ENCODE measurements at places on chromosomes 16 and 17.
A peak's percentile ranks its signal among the peaks of the same experiment; 100 is the strongest.

- DNase-seq, result no peak
Measured at GRCh38 chr17:74220946-74221818, 7.8 kb downstream of the TTYH2 start.

DNA sequence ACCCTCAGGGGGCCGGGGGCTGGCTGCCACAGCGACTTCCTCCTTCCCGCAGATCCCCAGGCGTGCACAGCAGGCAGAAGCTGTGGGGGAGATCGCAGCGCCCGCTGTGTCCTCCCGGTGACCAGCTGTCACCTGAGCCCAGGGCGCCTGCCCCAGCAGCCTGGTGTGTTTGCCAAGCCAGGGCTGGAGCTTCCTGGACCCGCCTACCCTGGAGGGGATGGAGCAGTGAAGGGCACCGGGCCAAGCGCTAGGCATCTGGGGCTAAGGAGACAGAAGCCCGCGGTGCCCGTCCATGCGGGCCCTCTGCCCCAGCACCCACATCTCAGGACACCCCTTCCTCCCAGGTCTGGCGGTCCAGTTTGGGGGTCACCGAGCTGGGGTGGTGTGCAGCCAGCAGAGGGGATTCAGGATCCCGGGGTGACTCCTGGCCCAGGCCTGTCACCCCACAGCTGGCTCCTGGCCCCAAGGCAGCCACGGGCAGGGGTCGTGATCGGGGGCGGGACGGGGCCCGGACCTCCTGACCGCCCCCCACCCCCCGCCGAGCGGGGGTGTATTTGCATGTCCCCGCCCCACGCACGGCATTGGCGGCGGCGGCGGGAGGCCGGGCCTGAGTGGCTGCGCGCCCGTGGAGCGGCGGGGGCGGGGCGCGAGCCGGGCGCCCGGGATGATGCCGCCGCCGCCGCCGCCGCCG is at the start of gene RAB26:
TSS of gene RAB26 (plus strand) at position 645 of the 691 bp plus-strand sequence. CDS start 159 bp downstream, outside the sequence.
- peak; percentile 75 for DNase-seq

DNA sequence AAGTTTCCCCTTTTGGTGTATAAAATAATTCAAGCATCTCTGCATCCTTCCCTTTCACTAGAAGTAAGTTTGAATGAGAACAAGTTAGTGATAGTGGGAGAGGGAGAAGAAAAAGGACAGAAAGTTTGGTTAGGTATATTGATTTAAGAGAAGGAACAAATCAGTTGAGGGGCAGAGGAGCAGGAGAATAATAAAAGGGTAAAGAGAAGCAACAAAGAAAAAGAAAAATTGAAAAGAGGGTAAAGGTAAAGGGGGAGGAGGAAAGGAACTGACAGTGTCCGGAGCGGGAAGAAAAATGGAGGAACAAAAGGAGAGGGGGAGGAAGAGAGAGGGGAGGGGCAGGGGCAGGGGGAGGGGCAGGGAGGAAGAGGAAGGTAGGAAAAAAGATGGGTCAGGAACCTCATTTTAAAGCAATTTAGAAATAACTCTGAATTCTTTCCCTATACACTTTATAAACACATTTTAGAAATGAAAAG is 6.3 kb upstream of the IGF2BP1 start:
- DNase-seq, result no peak

DNA sequence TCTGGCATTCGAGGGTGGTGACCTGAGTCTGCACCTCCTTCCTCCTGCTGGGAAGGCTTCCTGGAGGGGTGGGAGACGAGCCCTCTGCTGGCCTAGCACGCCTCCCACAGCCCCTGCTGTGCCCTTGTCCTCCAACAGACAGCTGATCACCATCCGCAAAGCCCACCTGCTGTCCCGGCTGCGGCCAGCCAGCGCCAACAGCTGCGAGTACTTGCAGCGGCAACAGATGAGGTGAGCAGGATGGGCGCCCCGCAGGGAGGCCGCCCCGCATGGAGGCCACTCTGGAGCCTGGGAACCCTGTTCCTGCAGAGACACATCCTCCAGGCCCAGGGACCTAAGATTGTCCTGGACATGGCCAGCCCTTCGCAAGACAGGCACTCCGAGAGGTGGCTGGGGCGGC is 21.6 kb downstream of the UBALD1 start:
- no peak for DNase-seq

GRCh38 chr16:4649744-4650442 is 25.3 kb downstream of the MGRN1 start:
- DNase-seq, result no peak

GRCh38 chr16:74320707-74321106 is 24.1 kb downstream of the PSMD7 start:
- no peak for DNase-seq

DNA sequence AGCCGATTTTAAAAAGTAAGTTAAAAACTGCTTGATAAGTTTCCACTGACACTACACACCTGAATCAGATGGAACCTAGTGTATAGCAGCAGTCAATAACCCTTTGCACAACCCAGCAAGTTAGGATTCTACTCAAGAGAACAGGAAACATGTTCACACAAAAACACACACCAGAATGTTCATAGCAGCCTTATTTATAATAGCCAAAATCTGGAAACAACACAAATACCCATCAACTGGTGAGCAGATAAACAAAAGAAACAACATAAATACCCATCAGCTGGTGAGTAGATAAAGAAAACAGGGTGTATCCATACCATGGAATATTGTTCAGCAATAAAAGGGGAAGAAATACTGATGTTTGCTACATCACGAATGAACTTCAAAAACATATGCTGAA is 2.7 kb upstream of the CDH11 start:
- DNase-seq, result no peak

GRCh38 chr16:81481207-81481821 is 36.7 kb downstream of the CMIP start:
- no peak for DNase-seq

GRCh38 chr16:84999857-85000480 is 11.4 kb downstream of the ZDHHC7 start:
- DNase-seq, result no peak

DNA sequence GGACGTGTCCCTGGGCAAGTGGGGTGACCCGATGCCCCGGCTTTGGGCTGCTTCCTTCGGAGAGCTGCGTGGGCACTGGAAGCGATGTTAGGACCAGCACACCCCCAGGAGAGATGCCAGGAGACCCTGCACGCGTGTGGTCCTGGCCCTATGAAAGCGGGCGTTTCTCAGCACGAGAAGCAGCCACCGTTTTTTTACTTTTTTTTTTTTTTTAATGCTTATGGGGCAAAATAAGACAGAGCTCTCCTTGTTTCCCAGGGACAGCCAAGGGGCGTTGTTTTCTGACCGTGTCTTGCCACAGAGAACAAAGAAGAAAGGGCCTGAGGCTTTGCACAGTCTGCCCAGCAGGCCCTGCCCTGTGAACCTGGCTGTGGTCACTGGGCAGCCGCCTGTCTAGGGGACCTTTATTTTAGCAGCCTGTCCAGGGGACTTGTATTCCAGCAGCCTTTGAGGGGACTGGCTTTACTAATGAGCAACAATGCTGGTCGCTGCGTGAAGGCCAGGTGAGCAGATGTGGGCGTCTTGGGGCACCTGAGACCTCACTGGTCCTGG is 996 bp downstream of the SLC25A10 start:
- no peak for DNase-seq

- DNase-seq, result no peak
Measured at GRCh38 chr17:31050948-31051347, 43.8 kb upstream of the NF1 start.

DNA sequence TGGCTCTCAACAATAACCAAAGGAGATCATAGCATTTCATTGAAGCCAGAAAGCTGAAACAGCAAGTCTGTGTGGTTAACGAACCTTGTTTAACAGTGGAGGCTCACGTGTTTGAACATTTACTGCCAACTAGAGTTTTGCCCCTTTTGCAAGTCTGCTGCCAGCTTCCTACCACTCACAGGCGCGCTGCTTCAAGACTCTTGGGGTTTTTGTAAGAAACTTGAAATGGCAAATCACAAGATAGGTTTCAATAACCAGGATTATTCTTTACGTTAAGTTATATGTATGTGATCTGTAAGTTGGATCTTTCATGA is 1.2 kb downstream of the SNTB2 start:
- DNase-seq, result no peak

GRCh38 chr17:71878271-71878670 is 242.5 kb upstream of the SOX9 start:
- DNase-seq, result no peak

DNA sequence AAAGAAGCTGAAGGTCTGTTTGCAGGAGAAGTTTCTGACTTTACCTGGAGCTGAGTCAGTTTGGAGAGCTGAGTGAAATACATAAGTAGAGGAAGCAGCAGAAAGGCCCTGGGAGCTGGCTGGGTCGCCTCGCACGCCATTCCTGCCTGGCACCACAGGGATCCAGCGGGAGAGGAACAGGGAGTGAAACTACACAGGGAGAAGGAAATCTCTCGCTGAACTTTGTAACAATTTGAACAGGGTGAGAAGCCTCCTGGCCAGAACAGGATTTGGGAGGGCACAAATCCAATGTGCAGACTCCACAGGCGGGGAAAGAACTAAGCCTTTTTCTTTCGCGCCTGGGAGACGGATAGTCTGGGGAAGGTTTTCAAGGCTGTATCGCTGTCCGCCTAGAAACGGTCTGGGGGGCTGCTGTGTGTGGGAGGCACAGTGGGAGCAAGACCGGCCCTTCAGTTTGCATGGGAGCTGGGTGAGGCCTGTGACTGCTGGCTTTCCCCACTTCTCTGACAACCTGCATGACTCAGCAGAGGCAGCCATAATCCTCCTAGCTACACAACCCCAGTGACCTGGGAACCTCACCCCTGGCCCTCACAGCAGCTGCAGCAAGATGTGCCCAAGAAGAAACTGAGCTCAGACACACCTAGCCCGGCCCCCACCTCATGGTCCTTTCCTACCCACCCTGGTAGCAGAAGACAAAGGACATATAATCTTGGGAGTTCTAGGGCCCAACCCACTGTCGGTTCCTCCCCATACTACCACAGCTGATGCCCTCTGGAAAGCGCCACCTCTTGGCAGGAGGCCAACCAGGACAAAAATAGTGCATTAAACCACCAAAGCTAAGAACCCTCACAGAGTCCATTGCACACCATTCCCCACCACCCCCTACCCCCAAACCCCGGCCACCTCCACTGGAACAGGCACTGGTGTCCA is 778.6 kb downstream of the KCNJ2 start:
- no peak for DNase-seq

DNA sequence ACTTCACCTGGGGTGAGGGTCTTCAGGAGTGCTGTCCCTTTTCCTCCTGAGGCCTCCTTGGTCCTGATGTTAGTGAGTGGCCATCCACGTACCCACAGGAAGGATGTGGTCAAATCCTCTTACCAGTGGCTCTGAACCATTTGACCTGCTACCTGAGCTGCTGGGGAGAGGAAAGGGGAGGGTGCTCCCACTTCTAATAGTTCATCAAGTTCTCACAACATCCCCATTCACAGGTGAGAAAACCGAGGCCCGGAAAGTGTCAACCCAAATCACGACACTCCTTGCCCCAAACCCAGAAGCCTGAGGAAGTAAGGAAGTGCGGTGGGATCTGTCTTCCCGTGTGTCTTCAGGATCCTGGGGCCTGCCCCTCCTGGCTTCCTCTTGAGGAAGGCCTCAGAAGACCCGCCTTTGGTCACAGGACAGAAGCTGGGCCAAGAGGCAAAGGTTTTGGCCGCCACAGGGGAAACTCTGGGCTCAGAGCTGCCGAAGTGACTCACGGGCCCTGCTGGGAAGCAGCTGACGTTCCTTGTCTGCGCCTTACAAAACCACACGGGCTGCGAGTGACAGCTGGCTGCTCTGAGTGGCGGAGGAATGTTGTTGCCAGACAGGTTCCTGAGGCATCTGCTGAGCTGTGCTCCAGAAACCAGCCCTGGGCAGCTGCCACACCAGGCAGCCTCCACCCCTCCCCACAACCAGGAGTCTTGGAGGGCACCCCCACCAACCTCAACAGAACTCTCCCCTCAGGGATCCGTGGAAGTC is 13.9 kb upstream of the KIFC3 start:
- peak; percentile 69 for DNase-seq

- DNase-seq, result no peak
Measured at GRCh38 chr16:78706637-78707036, 607.2 kb downstream of the WWOX start.

- DNase-seq, result no peak
Measured at GRCh38 chr17:64190472-64190871, 60.5 kb upstream of the ERN1 start.

GRCh38 chr17:31724026-31724425 is 135.0 kb downstream of the COPRS start:
- no peak for DNase-seq

GRCh38 chr16:22267764-22268163 is 29.4 kb upstream of the POLR3E start:
- DNase-seq, result no peak

DNA sequence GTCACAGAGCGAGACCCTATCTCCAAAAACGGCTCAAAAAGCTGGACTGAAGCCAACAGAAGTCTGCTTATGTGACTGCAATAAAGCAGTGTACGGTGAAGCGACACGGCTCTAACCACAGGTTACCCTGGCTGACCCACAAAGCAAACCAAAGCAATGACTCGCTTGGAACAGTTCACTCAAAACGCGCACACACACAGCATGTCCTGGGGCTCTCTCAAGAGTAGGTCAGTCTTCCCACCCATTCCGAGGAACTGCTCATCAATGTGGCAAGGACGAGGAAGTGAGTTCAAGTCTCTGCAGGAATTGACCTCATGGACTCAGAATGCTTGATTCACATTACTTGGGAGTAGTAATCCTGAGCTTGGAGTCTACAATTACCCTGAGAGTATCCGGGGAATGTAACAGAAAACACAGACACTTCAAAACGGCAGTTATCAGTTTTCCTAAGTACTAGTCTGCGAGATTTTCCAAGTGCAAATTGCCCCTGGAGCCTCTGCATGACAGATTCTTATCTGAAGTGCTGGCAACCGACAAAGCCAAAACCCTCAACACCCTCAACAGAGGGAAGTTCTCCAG is 25.4 kb downstream of the PELP1 start:
- DNase-seq, result peak; percentile 73

GRCh38 chr17:42040818-42041217 is 9.6 kb downstream of the C17orf113 start:
- DNase-seq, result no peak

GRCh38 chr16:66845080-66845410 is 831 bp downstream of the CA7 start:
- DNase-seq, result no peak

DNA sequence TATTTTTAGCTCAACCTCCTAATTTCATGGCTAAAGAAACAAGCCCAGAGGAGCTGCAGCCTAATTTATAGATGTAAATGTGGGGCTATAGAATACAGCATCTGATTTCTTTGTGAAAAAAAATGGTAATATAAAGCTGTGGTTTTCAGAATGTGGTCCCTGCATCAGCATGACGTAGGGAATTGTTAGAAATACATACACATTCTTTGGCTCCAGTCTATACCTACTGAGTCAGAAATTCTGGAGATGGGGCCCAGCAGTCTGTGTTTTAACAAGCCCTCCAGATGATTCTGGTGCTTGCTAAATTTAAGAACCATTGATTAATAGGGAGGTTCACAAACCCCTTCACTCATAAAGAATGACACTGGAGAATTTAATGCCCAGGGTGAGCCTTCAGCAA is 18.1 kb upstream of the MYH8 start:
- no peak for DNase-seq
